Gastroesophageal sphincter (tissue), 4 donors: ENCODE measurements at places on chromosomes 7 and 10. TPM values are rescaled to one million over a fixed set of nuclear protein-coding genes. Genes with fewer than 3 reads are reported as not detected.

DNA sequence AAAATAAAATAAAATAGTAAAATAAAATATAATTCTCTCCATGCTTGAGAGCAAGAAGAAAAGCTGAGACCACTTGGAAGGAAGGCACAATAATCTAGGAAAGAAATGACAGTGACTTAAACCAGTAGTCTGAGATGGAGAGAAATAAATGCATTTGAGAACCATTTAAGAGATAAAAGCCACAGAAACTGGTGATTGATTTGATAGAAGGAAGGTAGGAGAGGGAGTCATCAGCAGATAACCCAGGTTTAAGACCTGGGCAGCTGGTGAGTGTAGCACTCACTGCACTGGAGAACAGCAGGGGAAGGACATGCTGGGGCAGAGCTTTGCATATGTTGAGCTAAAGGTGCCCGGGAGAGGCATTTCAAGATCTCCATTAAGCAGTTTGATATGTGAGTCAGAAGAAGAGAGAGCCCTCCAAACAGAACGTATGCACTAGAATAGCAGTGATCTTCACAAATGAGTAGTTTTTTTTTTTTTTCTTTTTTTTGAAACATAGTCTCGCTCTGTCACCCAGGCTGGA is 268.0 kb downstream of the DYNC1I1 start:
- ATAC-seq = no peak

CNPY1 gene
- total RNA-seq = not detected

GRCh38 chr10:61935077-61935476 is 33.6 kb downstream of the ARID5B start:
- ATAC-seq = no peak

DNA sequence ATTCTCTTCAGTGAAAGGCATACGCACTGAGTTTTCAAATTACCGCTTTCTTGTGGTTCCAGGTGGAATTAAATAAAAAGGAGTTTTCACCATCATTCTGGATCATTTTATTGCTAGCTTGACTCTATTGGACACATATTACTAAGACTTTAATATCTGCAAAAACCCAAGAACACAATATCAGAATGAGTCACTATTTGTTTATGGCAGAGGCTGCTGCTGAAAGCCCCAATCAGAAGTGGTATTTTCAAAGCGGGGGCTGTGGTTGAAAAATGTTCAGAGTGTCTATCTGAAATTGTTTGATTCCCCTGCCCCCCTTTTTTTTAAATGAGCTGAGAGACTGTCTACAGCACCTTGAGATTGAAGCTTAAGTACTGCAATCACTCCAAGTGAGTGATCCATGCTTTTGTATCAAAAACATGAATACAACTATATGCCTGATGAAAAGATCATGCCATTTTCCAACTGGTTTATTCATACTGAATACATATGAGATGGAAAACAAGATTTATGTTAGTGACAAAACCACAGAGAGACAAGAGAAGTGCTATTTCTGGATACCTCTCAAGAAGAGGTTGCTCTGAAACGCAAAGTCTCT is 376.4 kb downstream of the HTR7 start:
- no peak for ATAC-seq

FRAT2 gene
- 10.8 TPM for total RNA-seq

DNA sequence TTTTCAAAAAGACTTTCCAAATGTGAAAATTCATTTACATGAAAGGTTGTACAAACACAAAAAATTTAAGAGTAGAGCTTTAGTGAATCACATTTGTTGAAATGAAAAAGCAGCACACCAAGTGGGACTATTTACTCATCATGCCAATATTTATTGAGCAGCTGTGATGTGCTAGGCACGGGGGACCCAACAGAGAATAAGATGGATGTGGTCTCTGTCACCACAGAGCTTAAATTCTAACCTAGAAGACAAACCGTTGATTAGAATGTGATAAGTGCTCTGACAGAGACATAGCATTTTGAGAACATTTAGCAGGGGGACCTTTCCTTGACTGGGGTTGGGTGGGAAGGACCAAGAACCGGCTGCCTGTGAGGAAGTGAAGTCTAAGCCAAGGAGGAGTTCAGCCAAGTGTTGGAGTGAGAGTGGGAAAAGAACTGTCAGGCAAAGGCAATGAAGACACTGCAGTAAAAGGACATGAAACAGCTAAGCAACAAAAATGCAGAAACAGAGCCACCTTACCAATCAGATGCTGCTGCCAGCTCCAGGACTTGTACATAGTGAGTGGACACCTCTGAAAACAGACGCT is 19.1 kb downstream of the ADAM12 start:
- no peak for ATAC-seq

DNA sequence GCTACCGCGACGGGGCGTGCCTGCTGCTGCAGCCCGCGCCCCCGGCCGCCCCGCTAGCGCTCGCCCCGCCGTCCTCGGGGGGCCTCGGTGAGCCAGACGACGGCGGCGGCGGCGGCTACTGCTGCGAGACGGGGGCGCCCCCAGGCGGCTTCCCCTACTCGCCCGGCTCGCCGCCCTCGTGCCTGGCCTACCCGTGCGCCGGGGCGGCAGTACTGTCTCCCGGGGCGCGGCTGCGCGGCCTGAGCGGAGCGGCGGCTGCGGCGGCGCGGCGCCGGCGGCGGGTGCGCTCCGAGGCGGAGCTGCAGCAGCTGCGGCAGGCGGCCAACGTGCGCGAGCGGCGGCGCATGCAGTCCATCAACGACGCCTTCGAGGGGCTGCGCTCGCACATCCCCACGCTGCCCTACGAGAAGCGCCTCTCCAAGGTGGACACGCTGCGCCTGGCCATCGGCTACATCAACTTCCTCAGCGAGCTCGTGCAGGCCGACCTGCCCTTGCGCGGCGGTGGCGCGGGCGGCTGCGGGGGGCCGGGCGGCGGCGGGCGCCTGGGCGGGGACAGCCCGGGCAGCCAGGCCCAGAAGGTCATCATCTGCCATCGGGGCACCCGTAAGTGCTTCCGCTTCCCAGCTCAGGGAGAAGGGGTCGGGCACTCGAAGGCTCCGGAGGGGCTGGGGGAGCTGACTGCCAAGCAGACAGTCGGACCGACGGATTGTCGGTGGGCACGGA is 761 bp downstream of the PTF1A start:
- no peak for ATAC-seq

DBNL gene
- total RNA-seq = 132 TPM

GRCh38 chr7:136194878-136195277 is 217.7 kb upstream of the MTPN start:
- ATAC-seq = no peak

DNA sequence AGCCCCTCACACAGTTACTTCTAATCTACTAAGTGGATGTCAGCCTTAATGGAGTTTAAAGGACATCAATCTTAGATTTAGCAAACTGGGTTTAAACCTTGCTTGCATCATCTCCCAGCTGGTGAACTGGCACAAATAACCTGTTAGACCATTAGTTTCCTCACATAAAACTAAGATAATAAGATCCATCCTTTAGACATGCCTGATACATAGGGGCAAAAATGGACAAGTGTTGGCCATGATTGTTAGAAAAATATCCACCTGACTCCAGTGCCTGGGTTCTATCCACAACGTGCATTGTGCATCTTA is 439.1 kb downstream of the TNS3 start:
- no peak for ATAC-seq

- no peak for ATAC-seq
Measured at GRCh38 chr7:76246804-76247389, 45.2 kb downstream of the SRRM3 start.

GRCh38 chr10:71979692-71980062 is 15.5 kb downstream of the CHST3 start:
- no peak for ATAC-seq

DNA sequence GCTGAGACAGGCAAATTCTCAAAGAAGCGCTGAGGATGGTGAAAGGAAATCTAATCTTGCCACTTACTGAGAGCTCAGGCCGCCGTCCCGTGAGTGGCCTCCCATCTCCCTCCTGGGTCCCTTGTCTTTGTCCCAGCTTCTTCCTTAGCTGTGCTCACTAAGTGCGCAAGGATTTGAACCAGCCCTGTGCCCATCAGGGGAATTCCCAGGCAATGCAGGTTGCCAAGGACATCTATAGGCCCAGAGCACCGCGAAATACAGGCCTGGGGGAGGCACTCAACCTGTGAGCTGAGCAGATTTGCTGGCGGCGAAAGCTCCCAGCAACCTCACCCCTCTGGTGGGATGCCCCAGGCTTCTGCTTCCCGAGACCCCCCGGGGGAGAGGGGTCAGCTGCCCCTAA is 64.8 kb downstream of the OAT start:
- ATAC-seq = no peak

- ATAC-seq = no peak
Measured at GRCh38 chr7:155731380-155731779, 80.9 kb downstream of the SHH start.

DNA sequence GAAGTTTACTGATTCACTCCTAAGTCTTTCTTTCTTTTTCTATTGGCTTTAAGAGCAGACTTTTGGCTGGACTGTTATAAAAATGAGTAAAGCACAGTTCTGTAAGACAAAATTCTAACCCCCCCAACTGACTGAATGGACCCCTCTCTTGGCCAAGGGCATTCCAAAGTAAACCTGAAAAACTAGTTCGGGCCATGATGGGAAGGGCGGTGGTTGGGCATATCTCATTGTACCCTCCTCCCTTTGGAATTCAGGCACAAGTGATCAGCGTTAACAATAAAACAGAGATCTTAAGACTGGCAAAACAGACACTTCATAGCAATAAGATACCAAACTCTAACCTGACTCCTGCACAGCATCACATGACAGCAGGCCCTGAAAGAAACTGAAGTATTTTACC is 6.1 kb upstream of the KIF20B start:
- ATAC-seq = no peak

CTAGE15 gene
- not detected for total RNA-seq

DNA sequence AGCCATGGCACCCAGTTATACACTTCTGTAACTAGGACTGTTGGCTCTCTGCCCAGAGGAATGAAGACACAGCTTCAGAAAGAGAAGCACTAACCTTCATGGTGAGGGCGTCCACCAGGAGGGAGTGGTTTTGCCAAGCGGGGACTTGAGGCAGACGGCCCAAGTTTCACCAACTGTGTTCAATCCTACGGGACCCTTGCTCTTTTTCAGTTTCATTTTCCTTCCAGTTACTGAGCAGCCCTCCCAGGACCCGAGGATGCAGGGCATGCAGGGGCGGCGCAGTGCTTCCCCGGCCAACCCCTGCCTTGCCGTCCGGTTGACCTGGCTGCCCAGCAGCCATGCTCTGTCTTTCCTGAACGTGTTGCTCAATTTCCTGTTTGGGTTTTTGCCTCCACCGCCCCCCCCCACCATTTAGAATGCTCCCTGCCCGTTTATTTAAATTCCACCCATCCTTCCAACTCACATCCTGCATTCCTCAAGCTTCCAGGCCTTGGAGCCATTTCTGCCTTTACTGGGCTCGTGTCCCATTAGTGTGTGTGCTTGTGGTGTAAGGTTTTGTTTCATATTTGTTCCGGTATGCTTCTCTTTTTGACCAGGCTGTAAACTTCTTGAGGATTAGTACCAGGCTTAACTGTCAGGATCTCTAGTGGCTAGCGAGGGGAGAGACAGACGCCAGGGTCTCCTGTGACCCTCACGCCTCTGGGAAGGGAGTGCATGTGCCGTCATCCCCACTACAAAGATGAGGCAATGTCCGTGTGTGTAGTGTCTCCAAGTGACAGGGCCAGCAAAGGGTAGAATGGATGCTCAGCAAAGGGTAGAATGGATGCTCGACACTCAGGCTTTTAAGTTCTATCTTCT is 31.6 kb downstream of the IL15RA start:
- ATAC-seq = peak; percentile 68

DNA sequence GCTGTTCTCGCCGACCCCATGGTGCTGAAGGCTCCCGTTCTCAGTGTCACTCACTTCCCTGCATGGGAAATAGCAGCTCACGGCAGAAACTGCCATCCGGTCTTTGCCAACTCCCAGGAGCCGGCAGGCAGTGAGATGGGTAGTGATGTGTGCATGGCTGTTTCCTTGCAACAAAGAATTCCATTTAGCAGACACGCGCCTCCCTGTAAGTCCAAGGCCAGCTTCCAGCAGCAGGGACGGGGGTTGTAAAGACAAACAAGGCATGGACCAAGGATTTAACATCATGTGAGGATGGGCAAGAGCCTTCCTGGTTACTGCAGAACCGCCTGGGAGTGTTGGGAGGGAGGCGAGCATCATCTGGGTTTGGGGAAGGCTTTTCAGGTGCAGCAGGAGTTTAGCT is 273.1 kb downstream of the GLRX3 start:
- no peak for ATAC-seq

DNA sequence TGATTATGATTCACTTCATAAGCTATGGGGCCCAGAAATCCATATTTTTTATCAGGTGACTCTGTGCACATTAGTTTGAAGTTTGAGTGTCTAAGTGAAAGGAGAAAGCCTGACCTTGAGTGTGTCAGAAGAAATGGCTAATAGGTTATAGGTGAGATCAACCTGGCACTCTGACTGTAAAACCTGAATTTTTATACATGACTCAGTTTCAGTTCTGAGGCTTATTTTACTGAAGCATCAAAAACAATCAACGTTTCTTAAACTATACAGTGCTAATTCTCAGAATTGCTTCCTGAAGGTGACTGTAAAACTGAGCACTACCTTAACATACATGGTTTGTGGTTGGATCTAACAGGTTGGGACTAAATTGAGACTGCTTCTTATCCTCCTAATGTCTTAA is 159.4 kb upstream of the AHR start:
- ATAC-seq = no peak

BICC1 gene
- total RNA-seq = 18.6 TPM

CHST12 gene
- 15.4 TPM for total RNA-seq

DNA sequence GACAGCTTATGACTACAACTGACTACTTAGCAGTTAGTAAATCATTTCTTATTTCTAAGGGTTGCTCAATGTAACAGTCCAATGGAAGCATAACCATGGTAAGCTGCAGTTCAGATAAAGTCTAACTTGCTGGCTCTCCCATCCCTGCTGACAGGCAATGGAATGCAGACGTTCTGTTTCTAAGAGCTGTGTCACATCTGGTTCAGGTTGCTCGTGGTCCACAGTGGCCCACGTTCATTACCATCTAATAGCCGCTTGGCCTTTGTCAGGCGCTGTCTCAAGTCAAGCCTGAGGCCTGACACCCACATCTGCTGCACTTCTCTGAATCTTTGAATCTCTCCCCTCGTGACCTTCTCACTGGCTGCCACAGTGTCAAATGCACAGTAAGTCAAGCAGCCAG is 240.8 kb downstream of the FGFR2 start:
- no peak for ATAC-seq

OR6V1 gene
- not detected for total RNA-seq

DNA sequence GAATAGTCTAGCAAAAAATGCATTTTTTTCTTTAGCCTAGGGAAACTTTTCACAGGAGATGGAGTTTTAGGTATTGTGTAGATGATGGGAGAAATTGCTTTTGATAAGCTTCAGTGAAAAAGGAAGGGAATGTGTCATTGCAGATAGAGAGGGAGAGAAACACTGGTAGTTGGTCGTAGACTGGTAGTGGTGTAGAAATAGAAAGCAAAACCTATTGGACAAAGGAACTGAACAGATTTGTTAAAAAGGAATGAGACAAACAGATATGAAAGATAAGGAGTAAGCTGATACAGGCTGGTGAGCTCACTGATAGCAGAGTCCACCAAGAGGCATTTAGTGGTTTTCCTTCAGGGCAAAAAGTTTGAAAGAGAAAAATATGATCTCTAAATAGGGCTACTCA is 94.3 kb downstream of the ZEB1 start:
- ATAC-seq = no peak

VPS37D gene
- 7.0 TPM for total RNA-seq

GRCh38 chr10:67784474-67784873 is 53.5 kb downstream of the DNAJC12 start:
- ATAC-seq = no peak

- ATAC-seq = peak; percentile 47
Measured at GRCh38 chr7:50953303-50953702, 170.6 kb upstream of the GRB10 start.
